GM12891 (cell line): ENCODE measurements at places on chromosomes 3 and 15.

DNA sequence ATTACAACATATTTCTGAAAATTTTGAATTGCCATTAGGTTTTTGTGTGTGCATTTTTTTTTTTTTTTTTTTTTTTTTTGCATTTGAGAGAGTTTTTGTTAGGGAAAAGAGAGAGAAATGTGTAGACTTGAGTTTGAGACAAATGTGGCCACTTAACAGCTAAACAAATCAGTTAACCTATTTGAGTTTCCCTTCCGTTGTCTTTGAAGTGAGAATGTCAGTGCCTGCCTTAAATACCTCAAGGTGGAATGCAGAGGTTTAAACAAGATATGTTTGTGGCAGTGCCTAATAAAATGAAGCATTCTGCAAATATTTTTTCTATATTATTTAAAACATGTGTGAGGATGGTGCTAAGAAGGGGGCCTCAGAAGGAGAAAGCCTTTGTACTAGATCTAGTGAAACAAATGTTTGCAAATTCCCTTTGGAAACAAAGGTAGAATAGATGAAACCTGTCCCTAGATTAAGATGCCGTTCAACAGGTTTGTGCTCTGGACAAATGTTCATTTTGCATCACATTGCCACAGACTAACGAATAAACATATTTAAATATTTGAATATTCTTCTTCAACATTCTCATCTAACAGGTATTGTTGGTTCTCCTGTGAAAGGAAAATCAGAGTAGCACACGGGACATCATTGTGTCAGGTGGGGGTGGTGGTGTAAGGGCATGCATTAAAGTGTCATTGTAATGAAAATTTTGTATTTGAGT, 80.7 kb downstream of the SATB1 start:
- no peak for DNase-seq

DNA sequence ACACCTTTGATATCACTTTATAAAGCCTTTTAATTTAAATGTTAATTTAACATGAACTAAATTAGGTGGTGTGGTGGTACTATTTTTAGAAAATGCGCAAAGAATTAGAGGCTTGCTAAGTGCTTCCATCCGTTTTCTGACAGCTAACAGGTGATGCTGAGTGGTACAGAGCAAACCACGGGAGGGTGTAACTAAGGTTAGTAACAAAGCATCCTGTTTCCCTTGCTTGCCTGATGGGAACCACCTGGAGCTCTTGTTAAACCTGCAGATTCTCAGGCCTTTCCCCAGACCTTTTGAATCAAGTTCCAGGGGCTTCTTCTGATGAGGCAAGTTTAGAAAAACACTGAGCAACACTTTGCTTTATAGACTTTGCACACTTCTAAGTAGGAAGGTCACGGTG, 101.0 kb downstream of the ATG7 start:
- DNase-seq, result no peak

GRCh38 chr15:51780636-51781035, 29.2 kb downstream of the TMOD2 start:
- DNase-seq, result no peak

GRCh38 chr3:14863333-14864100, 44.8 kb downstream of the FGD5 start:
- no peak for DNase-seq
